Esophagus squamous epithelium (tissue), 5 donors: ENCODE measurements at places on chromosomes 2 and 18.

- no peak for DNase-seq
Observed at GRCh38 chr2:53544871-53545558, 222.6 kb upstream of the CHAC2 start.

DNA sequence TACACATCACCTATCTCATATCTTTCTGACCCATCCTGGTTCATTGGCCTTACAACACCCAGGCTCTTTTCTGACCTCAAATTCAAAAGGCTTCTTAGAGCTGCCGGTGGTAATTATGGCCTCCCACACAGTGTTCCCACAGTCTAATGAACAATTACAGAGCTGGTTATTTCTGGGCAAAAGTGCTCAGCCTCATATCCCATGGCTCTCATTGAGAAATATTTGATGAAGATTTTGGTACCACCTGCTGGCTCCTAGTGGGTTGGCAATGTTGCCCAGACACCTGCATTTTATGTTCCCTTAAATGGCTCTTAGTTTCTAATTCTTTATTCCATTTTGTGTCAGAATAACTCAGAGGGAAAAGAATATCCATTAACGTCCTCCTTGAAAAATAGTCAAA lies 20.1 kb upstream of the SCYGR2 start:
- DNase-seq = no peak

DNA sequence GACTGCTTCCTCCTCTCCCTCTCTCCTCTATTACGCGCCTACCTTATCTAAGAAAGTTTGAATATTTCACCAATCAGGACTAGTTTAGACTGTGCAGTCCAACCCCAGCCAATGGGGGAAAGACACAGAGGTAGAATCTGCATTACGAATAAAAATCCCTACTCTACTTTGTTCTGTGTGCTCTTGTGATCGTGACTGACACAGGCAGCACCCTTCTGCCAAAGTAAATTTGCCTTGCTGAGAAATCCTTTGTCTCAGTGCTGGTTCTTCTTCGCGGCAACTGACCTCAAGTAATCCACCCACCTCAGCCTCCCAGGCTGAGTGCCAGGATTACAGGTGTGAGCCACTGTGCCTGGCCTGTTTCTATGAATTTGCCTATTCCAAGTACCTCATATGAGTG lies 8.6 kb upstream of the CDCA7 start:
- no peak for DNase-seq

- no peak for DNase-seq
Observed at GRCh38 chr2:185802926-185803325, 64.3 kb downstream of the FSIP2 start.

DNA sequence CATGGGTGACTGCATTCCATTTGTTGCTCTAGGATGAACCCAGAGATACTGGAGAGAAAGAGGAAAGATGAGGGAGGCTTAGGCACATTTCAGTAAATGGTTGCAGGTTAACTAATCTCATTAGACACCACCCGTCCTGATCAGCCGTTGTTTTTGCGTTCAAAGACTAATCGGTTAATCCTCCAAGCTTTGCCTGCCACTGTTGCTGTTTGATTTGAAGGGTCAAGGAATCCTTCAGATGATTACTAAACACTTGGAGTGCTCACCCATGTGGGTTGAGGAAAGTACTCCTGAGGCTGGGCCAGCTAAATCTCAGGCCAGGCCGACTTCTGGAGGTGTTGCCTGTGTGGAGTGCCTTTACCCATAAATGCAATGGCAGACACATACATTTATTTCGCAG lies 8.6 kb downstream of the SH3RF3 start:
- no peak for DNase-seq

DNA sequence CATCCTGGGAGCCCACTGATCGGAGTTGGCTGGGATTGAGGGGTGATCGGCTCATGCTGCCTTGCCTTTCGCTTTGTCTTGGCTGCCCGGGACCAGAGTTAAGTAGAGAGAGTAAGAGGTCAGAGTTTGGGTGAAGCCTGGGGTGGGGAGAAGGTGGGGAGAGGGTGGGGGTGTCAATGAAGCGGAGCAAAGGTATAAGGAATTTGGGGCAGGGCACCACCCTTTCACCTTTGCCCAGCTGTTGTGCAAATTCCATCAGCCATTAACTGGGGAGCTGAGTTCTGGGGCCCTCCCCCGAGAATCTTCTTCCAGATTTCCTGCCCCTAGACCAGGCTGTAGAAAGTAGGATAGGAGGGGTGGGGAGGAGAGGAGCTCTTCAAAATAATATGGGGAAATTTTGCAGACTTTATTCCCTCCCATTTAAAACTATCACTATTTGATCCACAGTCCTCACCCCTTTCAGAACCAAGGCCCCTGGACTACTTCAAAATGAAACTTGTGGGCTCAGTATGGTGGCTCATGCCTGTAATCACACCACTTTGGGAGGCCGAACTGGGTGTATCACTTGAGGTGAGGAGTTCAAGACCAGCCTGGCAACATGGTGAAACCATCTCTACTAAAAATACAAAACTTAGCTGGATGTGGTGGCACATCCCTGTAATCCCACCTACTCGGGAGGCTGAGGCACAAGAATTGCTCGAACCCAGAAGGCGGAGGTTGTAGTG lies at the start of gene SLC23A3:
SLC23A3 (minus strand) TSS at position 100 of the 725 bp plus-strand sequence; CDS start at position 55, 45 bp downstream.
- DNase-seq = no peak

GRCh38 chr2:9230051-9230802 lies 23.6 kb downstream of the ASAP2 start:
- DNase-seq = no peak

GRCh38 chr18:23538870-23539269 lies 35.6 kb downstream of the RMC1 start:
- DNase-seq = no peak

DNA sequence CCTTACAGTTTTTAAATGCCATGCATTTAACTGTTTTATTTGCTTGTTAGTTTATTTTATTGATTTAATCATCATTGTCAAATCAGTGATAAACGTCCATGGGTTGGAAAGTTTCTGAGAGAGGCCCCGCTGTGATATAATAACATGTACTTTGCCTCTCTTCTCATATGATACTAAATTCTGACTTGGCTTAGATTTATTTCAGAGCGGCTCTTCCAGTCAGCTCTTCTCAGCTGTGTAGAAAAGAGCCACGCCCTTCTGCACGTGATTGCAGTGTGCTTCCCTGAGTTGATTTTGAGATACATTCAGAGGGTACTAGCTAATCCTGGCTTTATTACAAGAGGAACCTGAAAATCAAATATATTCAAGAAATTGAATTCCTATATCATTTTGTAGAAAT lies 218.6 kb downstream of the KCNE4 start:
- DNase-seq = no peak

DNA sequence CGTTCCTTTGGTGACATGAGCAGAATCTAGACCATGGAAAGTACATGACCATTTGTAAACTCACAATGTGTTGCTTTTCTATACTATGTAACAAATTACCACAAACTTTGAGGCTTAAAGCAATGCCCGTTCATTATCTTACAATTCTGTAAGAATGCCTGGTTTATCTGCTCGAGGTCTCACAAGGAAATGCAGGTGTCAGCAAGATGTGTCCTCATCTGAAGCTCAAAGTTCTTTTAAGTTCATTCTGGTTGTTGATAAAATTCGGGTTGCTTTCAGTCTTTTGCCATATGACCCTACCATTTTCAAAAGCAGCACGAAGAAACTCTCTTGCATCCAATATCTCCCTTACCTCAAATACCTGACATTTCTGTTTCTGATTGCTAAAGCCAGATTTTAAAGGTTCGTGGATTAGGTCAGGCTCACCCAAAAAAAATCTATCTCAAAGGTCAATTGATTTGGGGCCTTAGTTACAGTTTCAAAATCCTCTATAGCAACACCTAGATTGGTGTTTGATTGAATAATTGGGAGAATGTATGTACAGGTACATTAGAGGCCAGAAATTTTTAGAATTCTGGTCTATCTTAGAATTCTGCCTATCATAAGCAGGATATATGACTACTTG lies 125.9 kb downstream of the TMEM131 start:
- no peak for DNase-seq

- DNase-seq = no peak
Observed at GRCh38 chr2:10402653-10403215, 45.4 kb downstream of the ODC1 start.

DNA sequence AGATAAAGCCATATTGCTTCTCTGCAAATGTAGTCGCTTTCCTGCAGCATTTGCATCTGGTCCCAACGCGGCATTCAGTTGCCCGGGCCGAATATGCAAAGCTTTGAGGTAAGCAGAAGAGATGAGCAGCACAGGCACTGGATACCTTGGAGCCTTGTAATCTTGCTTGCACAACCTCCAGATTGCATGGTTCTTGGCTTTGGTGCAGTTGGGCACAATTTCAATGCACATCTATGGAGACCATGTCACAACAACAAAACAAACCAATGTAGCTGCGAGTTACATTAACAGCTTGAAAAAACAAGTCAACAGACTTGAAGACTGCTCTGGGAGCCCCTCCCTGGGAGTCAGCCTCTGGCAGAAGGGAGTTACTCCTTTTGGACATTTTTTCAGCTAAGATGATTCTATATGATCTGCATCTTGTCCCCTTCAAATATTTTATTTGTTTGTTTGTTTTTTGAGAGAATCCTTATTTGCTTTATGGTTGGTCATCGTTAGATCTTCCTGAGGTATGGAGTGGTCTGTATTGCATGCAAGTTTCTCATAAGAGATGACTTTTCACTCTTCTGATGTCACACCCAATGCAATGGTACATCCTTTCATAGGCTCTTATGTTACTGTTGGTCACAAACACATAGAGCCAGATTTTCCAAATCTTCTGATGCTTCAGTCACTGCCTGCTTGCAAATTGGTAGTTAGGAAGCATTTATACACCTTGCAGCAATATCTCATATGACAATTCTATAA lies 113.5 kb downstream of the EFEMP1 start:
- no peak for DNase-seq

DNA sequence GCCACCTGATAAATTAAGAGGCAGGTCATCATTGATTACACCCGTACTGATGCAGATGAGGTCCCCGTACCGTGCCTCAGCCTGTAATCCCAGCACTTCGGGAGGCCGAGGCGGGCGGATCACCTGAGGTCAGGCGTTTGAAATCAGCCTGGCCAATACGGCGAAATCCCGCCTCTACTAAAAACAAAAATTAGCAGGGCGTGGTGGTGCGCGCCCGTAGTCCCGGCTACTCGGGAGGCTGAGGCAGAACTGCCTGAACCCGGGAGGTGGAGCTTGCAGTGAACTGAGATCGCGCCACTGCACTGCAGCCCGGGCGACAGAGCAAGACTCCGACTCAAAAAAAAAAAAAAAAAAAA lies 683 bp upstream of the ENOSF1 start:
- no peak for DNase-seq

DNA sequence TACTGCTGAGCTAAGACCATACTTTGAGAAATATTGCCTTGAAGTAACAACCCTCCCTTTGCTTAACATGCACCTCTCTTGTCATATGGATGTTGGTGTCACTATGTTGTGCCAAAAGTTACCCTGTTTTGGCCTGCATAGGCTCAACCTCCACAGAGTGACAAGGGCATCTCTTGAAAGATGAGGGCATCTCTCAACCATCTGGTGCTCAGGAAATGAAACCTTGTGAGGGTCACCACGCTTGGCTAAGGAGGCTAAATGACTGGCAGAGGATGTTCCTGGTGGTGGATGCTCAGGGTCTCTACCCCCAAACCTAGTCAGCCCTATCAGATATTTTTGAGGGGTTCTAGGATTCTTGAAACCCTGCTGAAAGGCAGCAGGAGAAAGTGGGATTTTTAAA lies 2.3 kb downstream of the LHCGR start:
- DNase-seq = no peak

GRCh38 chr2:36163520-36164254 lies 191.9 kb upstream of the CRIM1 start:
- DNase-seq = no peak

GRCh38 chr2:72543497-72544216 lies 282.2 kb downstream of the EXOC6B start:
- DNase-seq = no peak

DNA sequence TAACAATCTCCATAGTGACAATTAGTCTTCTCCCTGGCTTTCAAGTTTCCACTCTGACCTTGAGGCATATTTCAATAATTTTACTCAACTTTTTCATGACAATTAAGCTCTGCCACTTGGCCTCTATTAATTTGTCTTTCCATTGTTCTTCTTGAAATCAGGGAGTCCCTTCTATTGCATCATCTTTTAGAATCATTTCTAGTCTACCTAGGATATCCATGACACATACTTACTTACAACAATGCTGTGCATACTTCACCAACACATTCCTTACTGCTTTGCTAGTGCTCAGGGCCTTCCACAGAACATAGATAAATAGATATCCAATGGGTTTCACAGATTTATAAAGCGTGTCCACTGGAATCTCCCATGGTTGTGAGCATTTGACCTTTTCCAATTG lies 331.5 kb upstream of the LRP1B start:
- no peak for DNase-seq
